Fibroblast of the aortic adventitia (primary cell): ENCODE measurements at places on chromosomes 7 and 10. TPM values are rescaled to one million over a fixed set of nuclear protein-coding genes. Genes with fewer than 3 reads are reported as not detected.

FAM171A1 gene
- total RNA-seq = 32.9 and 43.6 TPM in 2 replicates

SORCS3 gene
- 0.16 and 0.27 TPM in 2 replicates for total RNA-seq

GFRA1 gene
- 0.18 and 0.49 TPM in 2 replicates for total RNA-seq

FOXI2 gene
- total RNA-seq = not detected in 2 replicates

OR9A2 gene
- total RNA-seq = not detected in 2 replicates

LIPK gene
- total RNA-seq = not detected in 2 replicates

PRKCQ gene
- 0.08 TPM in 1 of 2 replicates, not detected in the other for total RNA-seq

CTAGE6 gene
- total RNA-seq = 0.90 and 4.5 TPM in 2 replicates

MYOZ1 gene
- not detected in 2 replicates for total RNA-seq

SLC18A3 gene
- total RNA-seq = not detected in 2 replicates

PTPRN2 gene
- total RNA-seq = 0.09 and 2.5 TPM in 2 replicates

AGR2 gene
- 0.25 TPM in 1 of 2 replicates, not detected in the other for total RNA-seq

NRAP gene
- total RNA-seq = under 0.01 TPM in 1 of 2 replicates, not detected in the other

RSBN1L gene
- 17.0 and 36.1 TPM in 2 replicates for total RNA-seq

OR2A12 gene
- total RNA-seq = not detected in 2 replicates

OR2A7 gene
- total RNA-seq = 0.81 and 0.98 TPM in 2 replicates

SERPINE1 gene
- total RNA-seq = 23.1 and 341 TPM in 2 replicates

NDUFB8 gene
- 98.9 and 134 TPM in 2 replicates for total RNA-seq

BNIP3 gene
- 65.1 and 81.4 TPM in 2 replicates for total RNA-seq

NEURL1 gene
- total RNA-seq = 0.27 TPM in 1 of 2 replicates, not detected in the other

CPN1 gene
- total RNA-seq = not detected in 2 replicates

WNT8B gene
- total RNA-seq = not detected in 2 replicates

MMRN2 gene
- 5.1 and 5.4 TPM in 2 replicates for total RNA-seq

AVL9 gene
- 16.2 and 26.9 TPM in 2 replicates for total RNA-seq

LIPF gene
- total RNA-seq = not detected in 2 replicates

ZCCHC24 gene
- total RNA-seq = 38.8 and 56.0 TPM in 2 replicates

ABCB1 gene
- 0.08 and 0.36 TPM in 2 replicates for total RNA-seq

TDRD1 gene
- 0.25 and 0.45 TPM in 2 replicates for total RNA-seq

MKX gene
- total RNA-seq = 0.25 and 0.27 TPM in 2 replicates
